ENCODE measurements at places on chromosomes 3 and 15. TPM values are rescaled to one million over a fixed set of nuclear protein-coding genes. Genes with fewer than 3 reads are reported as not detected.

SUSD5 gene
- under 0.01 TPM for total RNA-seq

MYZAP gene
- 5.1 TPM for total RNA-seq

C3orf80 gene
- 0.10 TPM for total RNA-seq

CD96 gene
- total RNA-seq: 117 TPM

PRICKLE2 gene
- total RNA-seq: 0.63 TPM

SPINK8 gene
- not detected for total RNA-seq
